HAP-1 (cell line): ENCODE measurements at places on chromosomes 6 and 20.
A peak's percentile ranks its signal among the peaks of the same experiment; 100 is the strongest.

GRCh38 chr20:14924433-14924832 lies 587.0 kb upstream of the FLRT3 start:
- no peak for DNase-seq

DNA sequence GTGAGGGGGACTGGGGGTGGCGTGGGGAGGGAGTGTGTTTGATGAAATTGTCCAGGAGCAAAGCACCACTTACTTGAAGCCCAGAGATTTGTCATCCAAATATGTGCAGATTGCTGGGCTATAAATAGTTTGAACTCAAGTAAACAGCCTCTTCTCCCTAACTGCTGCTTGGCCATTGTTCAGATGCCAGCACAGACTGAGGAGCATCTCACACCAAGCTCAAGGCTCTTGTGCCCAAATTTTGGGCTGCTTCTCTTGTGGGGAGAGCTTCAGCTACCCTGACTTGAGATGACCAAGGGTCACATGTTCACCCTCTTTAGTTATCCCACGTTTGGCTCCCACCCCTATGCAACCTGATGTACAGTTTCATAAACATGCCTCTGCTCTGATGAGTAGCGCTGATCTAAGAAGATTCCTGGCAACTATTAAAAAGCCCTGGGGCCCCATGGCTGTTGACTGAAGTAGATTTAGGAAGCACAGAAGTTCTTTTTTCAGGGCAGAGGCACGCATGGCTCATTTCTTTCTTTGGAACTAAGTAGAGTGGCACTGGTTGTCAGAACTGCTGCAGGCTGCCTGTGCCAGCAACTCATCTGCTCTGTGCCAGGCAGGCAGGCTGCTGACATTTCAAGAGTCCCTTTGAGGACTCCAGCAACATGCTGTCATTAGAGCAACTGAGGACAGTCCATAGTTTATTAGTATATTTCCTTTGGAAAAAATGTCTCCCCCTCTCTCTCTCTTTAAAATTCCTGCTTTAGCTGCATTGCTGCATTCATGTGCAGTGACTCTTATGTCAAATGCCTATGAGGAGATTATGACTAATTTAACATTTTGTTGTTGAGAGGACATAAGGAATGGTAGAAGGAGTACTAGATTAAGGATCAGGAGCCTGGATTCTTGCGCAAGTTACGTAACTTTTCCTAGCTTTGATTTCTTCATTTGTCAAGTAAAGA lies 9.6 kb upstream of the PKIG start:
- DNase-seq = no peak

- DNase-seq = no peak
These were observed 111.2 kb downstream of the TAF4 start for GRCh38 chr20:61954276-61955021.

DNA sequence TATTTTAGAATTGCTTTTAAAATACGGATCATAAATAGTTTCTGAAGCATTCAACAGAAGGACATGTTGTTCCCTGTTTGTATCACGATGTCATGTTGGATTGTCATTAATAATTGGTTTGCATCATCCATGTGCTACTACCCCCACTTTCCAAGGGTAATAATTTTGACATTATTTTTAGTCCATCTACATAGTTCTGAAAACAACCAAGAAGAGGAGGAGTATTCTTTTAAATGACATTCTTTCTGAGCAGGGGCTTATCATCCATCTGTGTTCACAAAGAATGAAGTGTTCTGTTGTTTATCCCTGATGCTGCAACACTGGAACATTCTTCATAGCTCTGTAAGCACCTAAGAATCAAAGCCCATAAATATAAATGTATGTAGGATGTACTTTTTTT lies 151.0 kb upstream of the CITED2 start:
- DNase-seq = no peak

DNA sequence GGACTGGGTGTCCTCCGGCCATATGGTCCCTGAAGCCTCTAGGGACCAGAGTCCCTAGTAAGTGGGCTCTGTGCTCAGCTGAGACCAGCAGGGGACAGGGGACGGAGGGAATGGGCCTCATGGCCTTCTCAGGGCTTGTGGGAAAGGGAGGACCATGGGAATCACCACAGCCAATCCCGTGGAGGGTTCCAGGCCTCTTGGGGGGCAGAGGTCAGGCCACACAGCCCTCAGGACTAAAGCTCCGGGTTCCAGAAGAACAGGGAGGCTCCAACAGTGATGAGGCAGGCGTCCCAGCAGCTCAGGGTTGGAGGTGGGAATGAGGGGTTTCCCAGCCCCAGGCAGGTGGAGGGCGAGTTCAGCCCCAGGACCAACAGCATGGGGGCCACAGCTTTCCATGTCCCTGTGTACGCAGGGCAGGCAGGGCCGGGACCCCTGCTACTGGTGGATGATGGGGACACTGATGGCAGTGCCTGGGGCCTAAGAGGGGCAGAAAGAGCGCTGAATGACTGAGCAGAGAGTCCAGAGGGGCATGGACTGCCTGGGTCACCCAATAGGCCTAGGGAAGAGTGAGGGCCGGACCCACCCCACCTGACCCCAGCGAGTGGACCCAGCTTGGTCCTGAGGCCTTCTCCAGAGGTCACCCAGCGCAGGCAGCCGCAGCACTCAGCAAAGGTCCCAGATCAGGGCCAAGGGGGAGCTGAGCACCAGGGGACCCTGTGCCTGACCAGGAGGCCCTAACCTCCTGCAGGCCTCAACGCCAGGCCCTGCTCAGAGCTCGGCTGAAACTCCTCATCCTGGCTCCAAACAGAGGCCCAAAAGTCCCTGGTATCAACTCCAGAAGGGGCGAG lies 8.8 kb downstream of the MYL9 start:
- DNase-seq = no peak

DNA sequence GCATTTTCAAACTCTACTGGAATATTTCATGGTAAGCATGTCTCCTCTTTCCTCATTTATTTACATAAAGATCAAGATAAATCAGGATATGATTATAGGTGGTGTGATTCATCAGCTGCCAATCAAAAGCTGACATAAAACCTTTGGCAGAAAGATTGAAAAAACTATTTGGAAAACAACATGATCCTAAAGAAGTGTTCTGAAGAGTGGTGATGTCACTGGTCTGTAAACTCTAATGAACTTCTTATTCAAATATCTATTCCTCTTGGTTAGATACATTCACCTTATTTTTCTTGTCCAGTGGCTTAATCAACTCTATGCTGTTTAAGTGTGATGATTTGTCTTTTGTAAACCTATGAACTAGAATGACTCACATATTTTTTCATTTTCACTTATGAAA lies 535.5 kb upstream of the CITED2 start:
- DNase-seq = no peak

- no peak for DNase-seq
These were observed 9.2 kb downstream of the PEDS1 start for GRCh38 chr20:50144362-50144761.

DNA sequence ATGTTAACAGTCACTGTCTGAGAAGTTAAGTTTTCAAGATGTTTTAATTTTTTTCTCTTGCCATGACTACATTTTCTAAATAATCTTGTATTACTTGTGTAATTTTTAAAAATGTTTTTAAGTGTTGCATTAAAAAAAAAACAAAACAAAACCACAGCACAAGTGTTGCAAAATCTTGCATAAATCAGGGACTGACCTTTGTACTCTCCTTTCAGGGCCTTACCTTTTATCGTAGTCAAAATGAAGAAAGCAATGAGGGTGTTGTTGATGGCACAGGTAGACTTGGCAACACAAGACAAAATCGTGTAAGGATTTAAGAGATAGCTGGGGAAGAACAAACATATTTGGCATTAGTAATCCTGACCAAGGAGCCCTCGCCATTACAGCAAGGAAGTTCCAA lies 42.5 kb downstream of the PIGU start:
- DNase-seq = no peak

DNA sequence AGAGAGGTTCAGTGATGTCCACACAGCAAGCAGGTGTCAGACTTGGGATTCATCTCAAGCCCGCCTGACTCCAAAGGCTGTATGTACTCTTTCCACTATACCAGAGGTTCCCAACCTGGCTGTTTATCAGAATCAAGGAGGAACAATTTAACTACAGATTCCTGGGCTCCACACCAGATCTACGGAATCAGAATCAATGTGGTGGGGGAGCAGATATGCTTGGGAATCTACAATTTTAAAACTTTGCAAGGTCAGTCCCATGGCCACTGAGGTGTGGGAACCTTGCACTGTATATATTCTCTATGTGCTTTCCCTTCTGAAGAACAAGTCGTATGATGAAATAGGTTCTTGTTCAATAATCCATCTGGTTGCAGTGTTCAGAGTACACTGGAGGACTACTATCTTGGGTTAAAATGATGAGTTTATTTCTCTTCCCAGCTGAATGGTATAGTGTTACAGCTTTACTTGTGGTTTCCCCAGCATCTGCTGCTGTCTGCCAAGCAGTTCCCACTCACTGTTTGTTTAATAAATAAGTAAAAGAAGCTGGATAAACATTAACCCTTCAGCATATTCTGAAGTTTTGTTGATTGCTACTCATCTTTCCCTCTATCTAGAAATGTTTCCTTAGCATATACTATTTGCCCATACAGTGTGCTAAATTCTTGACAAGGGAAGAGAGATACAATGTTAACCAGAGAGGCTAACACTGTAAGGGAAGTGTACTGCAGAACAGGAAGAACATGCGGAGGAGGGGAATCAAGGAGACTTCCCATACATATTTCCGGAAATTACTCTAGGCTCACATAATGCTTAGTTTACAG lies 9.9 kb downstream of the TTI1 start:
- DNase-seq = no peak

DNA sequence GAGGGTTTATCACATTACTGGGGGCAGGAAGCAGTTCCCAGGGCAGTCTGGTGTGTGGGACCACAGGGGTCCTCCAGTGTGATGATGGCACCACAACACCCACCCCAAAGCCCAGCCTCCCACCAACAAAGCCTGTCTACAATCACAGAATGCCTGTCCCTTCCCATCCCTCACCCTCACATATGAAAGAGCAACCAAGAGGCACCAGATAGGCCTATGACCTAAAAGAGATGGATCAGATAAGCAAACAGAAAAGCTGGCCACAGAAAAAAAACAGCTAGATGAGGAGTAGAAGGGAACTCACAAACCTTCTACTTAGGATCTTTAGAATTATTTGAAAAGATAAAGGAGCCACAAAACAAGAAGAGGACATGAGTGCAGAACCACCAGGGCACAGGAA lies 54.3 kb downstream of the SERAC1 start:
- no peak for DNase-seq

DNA sequence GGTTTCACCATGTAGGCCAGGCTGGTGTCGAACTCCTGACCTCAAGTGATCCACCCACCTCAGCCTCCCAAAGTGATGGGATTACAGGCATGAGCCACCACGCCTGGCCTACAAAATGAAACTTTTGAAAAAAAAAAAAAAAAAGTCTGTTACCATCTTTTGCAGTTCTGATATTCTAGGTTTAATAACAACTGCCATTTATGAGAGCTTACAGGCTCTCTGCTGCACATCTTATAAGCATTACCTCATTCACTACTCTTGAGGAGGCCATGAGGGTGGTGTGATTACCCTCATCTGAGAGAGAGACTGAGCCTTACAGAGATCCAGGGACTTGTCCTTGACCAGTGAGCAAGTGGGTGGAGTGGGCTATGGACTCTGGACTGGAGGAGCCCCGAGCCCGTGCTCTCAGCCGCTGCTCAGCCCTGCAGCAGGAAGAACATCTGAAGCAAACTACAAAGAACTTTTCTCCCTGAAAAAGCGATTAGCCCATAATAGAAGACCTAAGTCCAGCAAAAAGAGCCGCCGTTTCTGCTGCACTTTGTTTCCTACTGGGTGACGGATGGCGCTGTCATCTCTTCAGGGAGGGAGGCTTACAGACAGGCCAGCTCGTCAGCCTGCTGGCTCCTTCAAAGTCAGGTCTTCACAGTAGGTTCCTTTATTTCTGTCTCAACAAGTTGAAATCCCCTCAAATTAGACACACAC lies 119.8 kb upstream of the AKAP12 start:
- DNase-seq = peak; percentile 2

DNA sequence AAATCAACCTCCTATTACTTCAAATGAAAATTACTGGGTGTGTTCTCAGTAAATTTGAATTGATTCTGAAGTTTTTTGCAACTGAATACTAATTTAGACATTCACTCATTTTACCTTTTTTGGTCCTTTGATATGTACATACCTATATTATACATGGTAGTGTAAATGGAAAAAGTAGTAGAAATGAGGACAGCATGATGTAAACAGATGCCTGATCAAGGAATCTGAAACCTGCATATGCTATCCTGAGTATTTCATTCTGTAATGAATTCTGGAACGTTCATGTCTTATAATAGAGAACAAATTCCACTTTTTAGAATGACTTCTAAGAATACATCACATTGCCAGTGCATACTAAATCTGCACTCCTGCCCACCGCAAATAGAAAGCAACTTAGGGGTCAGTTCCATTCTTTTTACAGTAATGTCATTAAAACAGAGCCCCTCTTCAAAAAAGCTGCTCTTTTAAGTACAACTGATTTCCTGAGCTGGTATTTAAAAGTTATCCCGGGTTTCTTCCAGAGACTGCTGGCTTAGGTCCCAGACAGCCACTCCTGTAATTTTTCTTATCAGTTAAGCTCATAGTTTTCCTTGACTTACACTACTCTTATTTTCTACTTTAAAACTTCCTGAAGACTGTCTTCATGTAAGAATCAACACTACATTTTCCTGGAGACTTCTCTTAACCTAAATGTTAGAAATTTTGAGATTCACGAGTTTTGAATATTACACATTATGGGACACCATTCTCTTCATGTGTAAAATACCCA lies 48.4 kb downstream of the MAP3K7 start:
- DNase-seq = no peak

DNA sequence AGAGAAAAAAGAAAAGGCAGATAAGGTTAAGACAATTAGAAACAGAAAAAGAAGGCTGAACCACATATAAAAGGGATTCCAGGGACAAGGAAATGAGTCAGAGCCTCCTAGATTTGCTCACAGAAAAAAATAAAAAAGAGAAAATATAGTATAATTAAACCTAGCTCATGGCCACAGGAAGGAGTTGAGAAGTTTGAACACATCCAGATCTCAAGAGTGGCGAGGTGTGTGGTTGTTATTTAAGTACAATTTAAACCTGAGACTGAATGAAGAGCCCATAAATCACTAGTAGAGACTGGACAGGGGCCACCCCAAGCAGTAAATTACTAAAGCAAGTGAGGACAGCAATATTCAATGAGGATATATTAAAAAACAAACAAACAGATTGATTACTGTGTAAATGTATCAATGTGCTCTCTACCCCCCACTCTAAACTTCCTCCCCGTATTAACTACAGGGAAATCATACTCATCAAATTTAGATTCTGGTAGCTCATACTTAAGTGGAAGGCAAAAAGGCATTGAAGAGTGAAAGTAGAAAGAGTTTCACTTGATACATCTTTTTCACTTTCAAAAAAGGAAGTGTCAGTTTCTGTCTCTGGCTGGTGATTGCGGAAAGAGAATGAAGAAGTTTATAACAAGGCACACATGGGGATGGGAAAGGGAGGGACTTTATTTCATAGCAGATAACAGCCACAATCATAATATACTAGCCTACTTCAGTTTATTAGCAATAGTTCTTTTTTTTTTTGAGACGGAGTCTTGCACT lies 49.3 kb upstream of the SCAF8 start:
- no peak for DNase-seq

DNA sequence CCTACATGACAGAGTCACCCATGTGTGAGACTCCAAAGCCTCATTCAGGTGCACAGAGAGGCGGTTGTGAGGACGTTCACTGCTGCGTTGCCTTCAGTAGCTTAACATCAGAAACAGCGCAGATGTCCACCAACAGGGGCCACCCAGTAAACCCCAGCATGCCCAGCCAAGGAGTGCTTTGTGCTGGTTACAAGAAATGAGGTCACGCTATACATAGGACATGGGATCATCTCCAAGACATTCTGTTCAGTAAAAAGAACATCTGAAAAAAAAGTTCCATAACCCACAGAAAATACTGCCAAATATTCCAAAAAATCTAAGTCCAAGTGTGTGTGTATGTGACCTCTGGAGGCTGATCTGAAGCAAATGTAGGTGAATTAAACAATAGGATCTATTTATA lies 16.0 kb downstream of the SLC52A3 start:
- DNase-seq = no peak
